Frontal cortex (tissue), 4 donors: ENCODE measurements at places on chromosomes 4 and X. TPM values are rescaled to one million over a fixed set of nuclear protein-coding genes. Genes with fewer than 3 reads are reported as not detected.

RTL5 gene
- 4.1 TPM for total RNA-seq

FABP2 gene
- total RNA-seq = not detected

IRAK1 gene
- total RNA-seq = 6.9 TPM

CXCL3 gene
- total RNA-seq = 0.41 TPM

DNA sequence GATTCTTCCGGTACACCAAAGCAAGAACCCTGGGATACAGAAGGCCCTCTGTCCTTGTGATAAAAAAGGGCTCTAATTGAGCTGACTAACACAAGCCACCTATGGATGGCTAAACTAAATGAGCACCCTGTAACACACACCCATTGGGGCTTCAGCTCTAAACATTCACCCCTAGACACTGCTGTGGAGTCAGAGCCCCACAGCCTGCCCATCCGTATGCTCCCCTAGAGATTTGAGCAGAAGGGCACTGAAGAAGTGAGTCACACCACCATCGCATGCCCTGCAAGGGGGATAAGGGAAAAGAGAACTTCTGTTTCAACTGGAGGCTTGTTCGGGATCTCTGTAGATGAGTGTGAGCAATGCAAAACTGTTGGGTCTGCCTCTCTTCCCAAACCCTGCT lies 545.2 kb downstream of the KCTD8 start:
- no peak for DNase-seq

BEX4 gene
- 110 TPM for total RNA-seq

DNA sequence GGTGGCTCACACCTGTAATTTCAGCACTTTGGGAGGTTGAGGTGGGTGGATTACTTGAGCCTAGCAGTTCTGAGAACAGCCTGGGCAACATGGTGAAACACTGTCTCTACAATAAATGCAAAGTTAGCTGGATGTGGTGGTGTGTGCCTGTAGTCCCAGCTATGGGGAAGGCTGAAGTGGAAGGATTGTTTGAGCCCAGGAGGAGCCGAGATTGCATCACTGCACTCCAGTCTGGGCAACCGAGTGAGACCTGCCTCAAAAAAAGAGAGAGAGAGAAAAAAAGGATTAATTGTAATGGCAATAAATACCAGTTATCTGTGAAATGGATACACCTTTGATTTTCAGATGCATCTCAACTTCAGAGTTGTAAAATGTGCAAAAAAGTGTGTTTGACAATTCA lies 58.8 kb downstream of the SPRY1 start:
- DNase-seq = no peak
